ENCODE measurements at places on chromosomes 2 and 18.

- DNase-seq = no peak
Observed at GRCh38 chr2:208384637-208385036, 22.0 kb upstream of the PTH2R start.

DNA sequence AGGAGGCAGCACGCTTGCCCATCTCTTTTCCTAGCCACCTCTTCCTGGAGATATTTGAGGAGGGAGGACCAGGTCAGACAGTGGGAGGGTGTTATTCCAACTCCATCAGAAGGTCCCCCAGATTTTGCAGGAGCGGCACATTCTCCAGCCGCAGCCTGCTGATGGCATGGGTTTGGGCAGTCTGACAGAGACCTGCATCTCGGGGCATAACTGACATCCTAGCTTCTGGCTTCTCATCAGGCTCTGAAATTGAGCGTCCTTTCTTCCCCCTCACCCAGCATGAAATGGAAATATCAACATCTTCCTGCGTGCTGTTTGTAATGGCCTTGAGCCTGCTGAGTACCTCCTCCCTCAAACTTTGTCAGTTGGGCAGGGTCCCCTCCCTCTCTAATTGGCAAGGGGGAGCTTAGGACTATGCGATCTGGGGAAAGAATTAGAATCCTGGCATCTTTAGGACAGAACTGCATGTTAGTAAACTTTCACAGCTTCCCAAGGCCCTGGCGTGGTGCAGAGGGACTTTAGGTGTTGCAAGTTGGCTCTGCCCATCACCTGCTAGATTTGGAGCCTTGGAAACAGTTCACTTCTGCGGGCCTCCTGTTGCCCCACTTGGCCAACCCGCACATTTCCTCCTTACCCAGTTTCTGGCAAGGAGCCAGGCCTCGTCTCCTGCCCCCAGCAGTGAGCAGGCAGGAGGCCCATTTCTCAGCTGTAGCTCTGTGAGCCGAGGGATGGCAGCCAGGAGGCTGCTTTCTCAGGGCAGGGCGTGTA is 2.2 kb downstream of the ITM2C start:
- DNase-seq = peak; percentile 60

DNA sequence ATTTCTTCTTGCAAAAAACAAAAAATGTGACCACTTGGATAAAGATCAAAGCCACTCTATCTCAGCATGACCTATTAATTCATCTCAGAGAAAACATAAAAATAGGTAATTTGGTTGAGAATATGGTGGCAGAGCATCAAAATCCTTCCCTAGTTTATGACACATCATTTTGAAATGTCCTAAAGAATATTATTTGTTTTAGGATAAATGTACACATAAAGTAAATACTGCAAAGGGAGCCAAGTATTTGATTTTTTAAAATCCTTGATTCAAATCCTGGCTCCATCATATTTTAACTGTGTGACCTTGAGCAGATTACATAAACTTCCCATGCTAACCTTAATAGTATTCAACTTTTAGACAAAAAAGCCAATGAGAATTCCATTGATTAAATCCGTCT is 206.6 kb downstream of the CDH2 start:
- DNase-seq = no peak

GRCh38 chr2:39696838-39697237 is 31.1 kb downstream of the TMEM178A start:
- DNase-seq = no peak

DNA sequence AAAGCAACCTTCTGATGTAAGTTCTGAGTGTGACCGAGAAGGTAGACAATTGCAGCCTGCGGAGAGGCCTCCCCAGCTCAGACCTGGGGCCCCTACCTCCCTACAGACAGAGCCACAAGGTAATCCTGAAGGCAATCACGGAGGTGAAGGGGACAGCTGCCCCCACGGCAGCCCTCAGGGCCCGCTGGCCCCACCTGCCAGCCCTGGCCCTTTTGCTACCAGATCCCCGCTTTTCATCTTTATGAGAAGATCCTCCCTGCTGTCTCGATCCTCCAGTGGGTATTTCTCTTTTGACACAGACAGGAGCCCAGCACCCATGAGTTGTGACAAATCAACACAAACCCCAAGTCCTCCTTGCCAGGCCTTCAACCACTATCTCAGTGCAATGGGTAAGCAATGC is 3.0 kb downstream of the BCL2L11 start:
- DNase-seq = no peak

DNA sequence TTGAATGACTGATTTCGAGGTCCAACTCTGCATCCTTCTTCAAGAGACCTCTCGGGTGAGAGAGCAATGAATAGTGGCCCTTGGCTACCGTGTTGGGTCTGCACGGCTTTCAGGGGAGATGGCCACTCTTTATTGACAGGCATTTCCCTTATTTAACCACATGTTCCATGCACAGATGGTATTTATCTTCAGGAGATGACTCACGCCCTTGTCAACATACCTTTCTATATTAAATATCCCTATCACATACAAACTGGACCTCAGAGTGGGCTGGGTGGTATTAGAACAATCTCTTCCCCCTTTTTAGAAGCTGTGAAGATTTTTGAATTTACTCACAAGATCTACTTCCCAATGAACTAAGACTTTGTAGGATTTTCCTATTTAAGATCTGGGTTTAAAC is 109.6 kb upstream of the CDC42EP3 start:
- no peak for DNase-seq

- DNase-seq = no peak
Observed at GRCh38 chr2:232431705-232432590, 24.0 kb upstream of the ALPI start.

- no peak for DNase-seq
Observed at GRCh38 chr2:237569896-237570295, 3.5 kb downstream of the PRLH start.

- DNase-seq = no peak
Observed at GRCh38 chr2:224987733-224988132, 54.5 kb downstream of the DOCK10 start.

DNA sequence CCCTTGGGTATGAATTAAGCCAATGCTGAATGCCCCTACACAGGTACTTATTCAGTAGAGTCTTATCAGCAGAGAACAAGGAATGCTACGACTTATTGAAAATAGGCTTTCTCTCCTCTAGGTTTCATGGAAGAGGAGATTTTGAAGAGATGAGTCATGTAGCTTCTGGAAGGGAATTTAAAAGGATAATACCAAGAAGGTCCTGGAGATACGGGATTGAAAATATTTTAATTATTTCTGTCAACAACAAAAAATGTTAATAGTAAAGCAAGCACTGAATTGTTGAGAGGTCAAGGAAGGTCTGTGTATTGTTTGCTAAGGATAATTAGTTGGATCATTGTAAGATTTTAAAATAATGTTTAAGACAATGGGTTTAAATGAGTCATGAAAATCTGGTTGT is 293.0 kb upstream of the SPHKAP start:
- no peak for DNase-seq

GRCh38 chr18:35749701-35750100 is 168.2 kb downstream of the GALNT1 start:
- no peak for DNase-seq

GRCh38 chr18:35415511-35416073 is 38.5 kb upstream of the ZNF396 start:
- DNase-seq = no peak

GRCh38 chr18:51030537-51031258 is 685 bp downstream of the SMAD4 start:
- peak; percentile 66 for DNase-seq

DNA sequence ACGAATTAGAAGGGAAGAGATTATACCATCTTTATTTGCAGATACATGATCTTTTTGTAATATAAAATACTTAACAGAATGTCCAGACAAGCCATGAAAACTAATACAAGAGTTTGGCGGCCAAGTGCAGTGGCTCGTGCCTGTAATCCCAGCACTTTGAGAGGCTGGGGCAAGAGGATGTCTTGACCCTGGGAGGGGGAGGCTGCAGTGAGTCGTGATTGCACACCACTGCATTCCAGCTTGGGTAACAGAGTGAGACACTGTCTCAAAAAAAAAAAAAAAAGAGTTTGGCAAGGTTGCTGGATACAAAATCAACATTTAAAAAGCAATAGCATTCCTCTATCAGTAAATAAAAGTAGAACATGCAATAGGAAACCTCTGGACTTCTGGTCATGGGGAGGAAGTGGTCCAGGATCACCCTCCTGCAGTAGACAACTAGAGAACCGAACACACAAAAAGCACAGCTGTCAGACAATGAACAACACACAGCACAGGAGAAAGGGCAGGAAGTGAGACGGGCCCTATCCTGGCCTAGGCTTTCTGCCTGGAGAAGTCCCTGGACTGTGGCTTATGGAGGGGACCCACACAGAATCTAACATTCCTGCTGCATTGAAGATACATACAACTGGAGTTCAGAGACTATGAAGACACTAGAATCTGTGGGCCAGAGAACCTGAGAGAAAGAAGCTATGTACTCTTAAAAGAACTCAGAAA is 118.9 kb upstream of the ARL4C start:
- DNase-seq = no peak

DNA sequence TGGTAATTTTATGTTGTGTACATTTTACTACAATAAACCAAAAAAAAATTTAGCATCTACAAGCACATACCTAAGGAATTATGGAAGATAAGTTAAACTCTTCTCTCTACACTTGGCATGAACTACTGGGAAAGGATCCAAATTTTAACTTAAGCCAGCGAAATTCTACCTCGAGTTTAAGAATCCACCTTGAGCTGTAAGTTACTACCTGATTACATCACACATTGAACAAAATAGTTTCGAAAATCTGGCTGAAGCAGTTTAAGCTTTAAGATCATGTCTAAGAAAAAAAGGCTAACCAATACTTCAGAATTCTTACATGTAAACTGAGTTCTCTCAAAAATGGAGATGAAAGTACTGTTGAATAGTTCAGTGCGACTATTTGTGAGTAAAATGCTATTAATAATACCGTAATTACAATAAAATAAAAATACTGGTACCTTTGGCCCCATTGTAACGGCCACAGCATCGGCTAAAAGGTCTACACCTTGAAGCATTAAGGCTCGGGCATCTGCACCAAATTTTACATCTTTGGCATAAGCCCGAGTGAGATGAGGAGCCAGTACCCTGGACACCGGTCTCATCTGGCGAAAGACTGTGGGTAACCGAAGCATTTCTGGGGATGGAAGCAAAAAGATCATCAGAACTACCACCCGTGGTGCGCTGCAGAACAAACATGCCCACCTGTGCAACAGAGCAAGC is 1.3 kb downstream of the HSPD1 start:
- no peak for DNase-seq

- DNase-seq = no peak
Observed at GRCh38 chr18:5975111-5976002, 80.0 kb upstream of the TMEM200C start.

GRCh38 chr2:192155511-192156118 is 39.1 kb downstream of the TMEFF2 start:
- no peak for DNase-seq

DNA sequence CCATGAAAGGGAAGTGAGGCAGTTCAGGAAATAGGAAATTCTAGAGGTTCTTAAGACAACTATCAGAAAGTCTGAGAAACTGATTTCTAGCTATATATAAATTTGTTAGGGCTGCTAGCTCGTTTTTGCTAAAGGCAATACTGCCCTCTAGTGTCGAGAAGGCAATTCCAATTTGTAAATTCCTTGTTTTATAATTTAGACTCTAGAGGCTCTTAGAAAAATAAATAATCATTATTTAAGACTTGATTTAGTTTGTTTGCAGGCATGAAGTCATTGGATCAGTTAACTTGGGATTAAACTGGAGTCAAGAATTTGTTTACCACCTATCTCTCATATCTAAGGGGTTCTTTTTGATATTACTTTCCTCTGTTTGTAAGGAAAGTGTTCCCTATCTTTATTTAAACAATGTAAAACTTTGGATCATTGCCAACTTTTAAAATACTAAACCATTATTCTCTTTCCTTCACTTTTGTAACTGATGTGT is 66.2 kb downstream of the ACVR2A start:
- peak; percentile 7 for DNase-seq

- DNase-seq = no peak
Observed at GRCh38 chr18:37572736-37573135, 7.1 kb upstream of the CELF4 start.

DNA sequence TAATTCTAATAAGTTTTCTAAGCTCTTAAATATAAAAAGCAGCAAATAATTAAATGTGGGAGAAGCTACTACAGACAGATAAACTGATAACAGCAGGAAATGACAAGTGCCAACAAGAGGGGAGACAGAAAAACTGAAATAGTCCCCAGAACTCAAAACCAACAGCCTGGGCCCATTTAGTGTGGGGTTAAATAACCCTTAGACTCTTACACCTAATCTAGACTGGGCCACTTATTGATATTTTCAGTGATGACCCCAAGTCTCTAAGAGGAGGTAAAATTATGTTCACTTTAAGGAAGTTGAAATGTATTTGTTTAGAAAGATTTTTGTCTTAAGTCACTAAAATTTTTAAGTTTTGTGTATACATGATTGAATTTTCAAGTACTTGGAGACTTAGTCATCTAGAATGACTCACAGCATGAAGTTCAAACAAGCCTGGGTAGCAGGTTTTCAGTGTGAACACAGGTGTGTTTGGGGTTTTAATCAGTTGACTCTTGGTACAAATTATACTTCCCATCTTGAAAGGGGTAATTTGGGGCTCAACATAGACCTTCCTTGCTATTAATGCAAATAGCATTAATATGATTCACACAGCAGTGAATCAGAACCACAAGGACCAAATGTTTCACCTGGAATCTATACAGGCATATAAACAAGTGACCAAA is 54.9 kb upstream of the MYO3B start:
- no peak for DNase-seq

GRCh38 chr2:140747090-140747489 is 1383.7 kb downstream of the LRP1B start:
- DNase-seq = no peak

- DNase-seq = no peak
Observed at GRCh38 chr2:178943745-178944144, 106.2 kb downstream of the CCDC141 start.

DNA sequence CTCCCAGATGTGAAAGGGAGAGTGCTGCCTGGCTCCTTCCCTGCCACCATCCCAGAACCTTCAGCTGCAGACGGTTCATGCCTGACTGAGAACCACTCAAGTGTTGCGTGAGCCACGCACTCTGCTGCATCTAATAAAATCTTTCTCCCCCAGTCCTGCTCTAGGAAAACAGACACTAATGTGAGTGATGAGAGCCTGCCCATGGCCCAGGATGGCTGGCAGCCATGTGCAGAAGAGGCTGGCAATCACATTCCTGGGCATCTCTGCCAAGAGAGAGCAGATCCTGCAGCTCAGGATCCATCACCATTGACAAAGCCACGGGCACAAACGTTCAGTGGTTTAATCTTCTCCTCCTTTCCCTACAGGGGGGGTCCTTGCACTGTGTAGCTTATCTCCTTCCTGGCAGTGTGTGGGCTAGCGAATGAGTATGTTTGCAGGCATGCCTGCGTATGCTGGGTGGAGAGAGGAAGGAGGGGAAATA is 477.5 kb downstream of the SLC4A3 start:
- no peak for DNase-seq
